ENCODE measurements at places on chromosomes 6 and 20.

DNA sequence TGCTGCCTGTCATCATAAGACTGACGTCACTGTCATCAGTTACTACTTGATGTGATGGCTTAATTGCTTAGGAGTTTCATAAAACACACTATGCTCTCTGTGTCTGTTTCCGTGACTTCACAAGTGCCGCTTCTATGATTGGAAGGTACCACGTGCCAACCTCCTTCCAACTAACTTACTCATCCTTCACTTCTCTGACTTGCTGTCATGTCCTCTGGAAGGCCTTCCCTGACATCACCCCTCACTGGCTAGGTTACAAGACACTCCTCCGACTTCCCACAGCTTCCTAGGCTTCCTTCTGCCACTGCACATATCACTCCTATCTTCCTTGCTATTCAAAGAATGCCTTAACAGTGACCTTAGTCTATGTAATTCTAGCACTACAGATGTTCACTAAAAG is 20.4 kb downstream of the SERINC3 start:
- DNase-seq: no peak

DNA sequence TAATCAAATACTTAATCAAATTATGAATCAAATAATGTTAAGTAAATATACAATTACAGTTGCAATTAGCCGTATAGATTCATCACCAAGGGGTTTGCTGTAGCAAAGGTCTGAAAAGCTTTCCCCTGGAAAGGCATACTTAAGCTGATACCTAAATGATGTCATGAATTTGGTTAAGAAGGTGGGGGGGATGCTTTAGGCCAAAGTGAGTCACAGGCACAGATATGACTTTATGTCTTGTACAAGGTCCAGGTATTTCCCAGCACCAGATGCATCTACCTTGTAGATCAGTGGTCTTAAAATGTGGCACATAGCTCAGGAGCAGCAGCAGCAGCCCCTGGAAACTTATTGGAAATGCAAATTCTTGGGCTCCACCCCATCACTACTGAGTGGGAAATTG is 557.3 kb upstream of the CDH4 start:
- DNase-seq: no peak

DNA sequence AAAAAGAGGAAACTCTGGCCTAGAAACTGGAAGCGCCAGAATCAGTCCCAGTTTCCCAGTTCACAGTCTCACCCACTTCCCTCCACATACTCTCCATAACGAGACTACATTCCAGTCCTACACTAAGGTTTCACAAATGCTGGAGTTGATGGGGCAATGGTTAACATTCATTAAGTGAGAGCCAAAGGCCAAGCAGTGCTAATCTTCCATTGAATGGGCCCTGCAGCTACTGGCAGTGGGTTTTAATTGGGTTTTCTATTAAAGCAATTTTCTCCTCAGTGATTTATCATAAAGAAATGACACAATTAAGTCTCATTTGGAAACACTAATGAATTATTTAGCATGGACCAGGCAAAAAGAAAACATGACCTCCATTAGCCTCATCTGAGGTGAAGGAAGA is 20.8 kb upstream of the NRSN1 start:
- DNase-seq: no peak

- DNase-seq: no peak
Observed at GRCh38 chr6:163148451-163149278, 265.9 kb upstream of the QKI start.

- no peak for DNase-seq
Observed at GRCh38 chr6:19925533-19925932, 88.4 kb downstream of the ID4 start.

DNA sequence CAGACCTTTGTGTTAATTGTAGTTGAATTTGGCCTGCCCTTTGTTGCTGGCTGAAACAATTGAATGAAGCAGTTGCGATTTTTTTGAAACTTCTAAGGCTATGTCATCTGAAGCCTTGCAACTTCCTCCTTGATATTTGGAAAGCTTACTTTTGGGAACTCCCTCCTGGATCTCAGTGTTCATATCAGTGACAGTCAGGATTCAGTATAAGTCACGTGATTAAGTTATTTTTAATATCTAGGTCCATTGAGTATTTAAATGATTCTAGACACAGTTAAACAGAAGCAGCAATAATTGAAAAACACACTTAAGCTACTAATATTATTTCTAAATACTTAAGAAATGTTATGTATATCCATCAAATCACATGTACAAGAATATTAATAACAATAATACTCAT is 951.3 kb downstream of the GRIK2 start:
- no peak for DNase-seq

GRCh38 chr6:132893772-132894490 is 79.6 kb downstream of the RPS12 start:
- no peak for DNase-seq

GRCh38 chr6:1598433-1598832 is 11.3 kb upstream of the FOXC1 start:
- DNase-seq: no peak

- DNase-seq: no peak
Observed at GRCh38 chr20:36532388-36532787, 8.9 kb upstream of the MYL9 start.

DNA sequence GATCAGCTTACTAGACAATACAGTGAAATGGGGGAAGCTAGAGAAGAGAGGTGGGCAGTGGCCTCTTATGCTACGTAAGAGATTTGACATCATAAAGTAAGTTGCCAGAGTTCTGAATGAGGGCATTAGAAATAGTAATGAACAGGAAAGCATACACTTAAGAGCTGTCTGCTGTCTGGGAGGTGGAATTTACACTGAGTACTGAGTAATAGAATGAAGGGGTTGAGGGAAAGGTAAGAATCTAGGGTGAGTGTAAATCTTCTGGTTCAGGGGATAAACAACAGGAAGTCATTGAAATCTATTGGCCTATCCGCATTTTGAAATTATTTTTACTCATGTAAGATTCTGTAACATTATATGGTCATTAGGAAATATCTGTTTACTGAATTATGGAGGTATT is 35.8 kb downstream of the HLA-DMB start:
- no peak for DNase-seq

DNA sequence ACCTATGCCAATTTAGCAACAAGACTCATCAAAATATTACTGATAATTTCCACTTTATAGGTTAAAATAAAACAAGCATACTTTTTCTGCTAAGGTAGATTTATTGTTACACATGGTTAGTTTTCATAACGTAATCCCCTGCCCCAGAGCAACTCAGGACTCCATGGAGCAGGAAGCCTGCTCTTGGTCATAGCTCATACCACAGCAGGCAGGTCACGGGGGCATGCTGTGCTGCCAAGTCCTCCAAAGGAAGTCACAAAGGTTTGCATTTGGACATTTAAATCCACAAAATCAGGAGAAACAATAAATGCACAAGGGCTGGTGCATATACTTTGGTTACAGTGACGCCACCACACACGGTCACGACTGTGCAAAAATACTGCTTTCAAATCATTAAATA is 12.5 kb downstream of the GZF1 start:
- no peak for DNase-seq

DNA sequence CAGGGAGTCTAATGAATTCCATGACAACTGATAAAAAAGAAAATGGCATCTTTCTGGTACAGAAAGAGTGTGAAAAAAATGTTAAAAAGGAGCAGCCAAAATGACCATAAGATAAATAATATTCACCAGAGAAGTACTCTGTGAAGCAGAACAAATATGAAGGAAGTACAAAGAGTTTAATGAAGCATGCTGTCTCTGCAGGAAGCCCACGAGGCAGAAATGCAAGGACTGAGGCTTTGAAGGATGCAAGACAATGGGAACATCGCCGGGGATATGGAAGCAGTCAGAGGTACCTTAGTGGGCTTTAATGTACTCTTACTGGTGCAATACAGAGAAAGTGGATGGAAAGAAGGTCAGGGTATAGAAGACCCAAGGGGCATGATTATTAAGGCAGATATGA is 50.7 kb downstream of the NOX3 start:
- no peak for DNase-seq

GRCh38 chr6:102340311-102340710 is 946.8 kb downstream of the GRIK2 start:
- no peak for DNase-seq

GRCh38 chr6:160447350-160447749 is 99.2 kb downstream of the SLC22A3 start:
- DNase-seq: no peak

DNA sequence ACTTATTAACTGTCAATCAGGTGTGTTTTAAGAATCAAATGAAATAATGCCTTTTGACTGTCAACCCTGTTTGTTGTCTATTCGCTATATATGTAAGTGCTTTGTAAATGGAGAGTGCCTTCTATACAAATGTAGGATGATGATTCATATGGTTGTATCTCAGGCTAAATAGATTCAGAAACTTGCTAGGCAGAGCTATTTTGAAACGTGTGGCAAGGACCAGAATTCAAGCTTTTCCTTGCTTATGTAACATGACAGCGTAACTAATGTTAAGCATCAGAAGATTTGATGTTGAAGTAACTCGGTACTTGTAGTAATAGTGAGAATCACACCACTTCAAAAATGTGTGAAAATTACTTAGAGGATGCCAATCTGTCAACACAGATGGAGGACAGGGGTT is 3.4 kb downstream of the OGFRL1 start:
- no peak for DNase-seq
